ENCODE measurements at places on chromosomes 1 and 21. TPM values are rescaled to one million over a fixed set of nuclear protein-coding genes. Genes with fewer than 3 reads are reported as not detected.

Gene AKT3
- polyA plus RNA-seq, result 13.6 TPM

Gene C1orf56
- 1.5 TPM for polyA plus RNA-seq

Gene NR5A2
- polyA plus RNA-seq, result 0.03 TPM

Gene SLC45A3
- polyA plus RNA-seq, result 2.5 TPM

Gene OR10J1
- polyA plus RNA-seq, result not detected

Gene STIL
- polyA plus RNA-seq, result 6.8 TPM

Gene PTGFRN
- polyA plus RNA-seq, result 1.1 TPM

Gene ASAP3
- 18.8 TPM for polyA plus RNA-seq

Gene TNFRSF8
- polyA plus RNA-seq, result 0.31 TPM

Gene PRPF38A
- 14.9 TPM for polyA plus RNA-seq

Gene PADI4
- polyA plus RNA-seq, result not detected

Gene TMEM200B
- polyA plus RNA-seq, result 4.6 TPM

Gene SIK1
- polyA plus RNA-seq, result 1.9 TPM

Gene SPATA1
- polyA plus RNA-seq, result not detected

Gene GJA5
- polyA plus RNA-seq, result 0.07 TPM

Gene FCRL5
- polyA plus RNA-seq, result not detected

Gene CLCA4
- not detected for polyA plus RNA-seq

Gene NID1
- polyA plus RNA-seq, result 80.8 TPM

Gene SETDB1
- polyA plus RNA-seq, result 18.7 TPM

Gene KRTAP19-1
- not detected for polyA plus RNA-seq

Gene MTR
- 5.9 TPM for polyA plus RNA-seq

Gene KIAA1614
- 3.5 TPM for polyA plus RNA-seq

Gene DYNLT5
- 0.12 TPM for polyA plus RNA-seq

Gene GJB5
- polyA plus RNA-seq, result 0.10 TPM

Gene ETV3L
- not detected for polyA plus RNA-seq

Gene RCSD1
- polyA plus RNA-seq, result not detected

Gene CTSK
- polyA plus RNA-seq, result 15.1 TPM

Gene PTAFR
- 0.17 TPM for polyA plus RNA-seq

Gene CLDN14
- polyA plus RNA-seq, result not detected

Gene LCK
- not detected for polyA plus RNA-seq

Gene LRRC7
- polyA plus RNA-seq, result 0.02 TPM

Gene ATP1A4
- polyA plus RNA-seq, result not detected

Gene SDHB
- 125 TPM for polyA plus RNA-seq

Gene RPTN
- polyA plus RNA-seq, result not detected

Gene UBASH3A
- not detected for polyA plus RNA-seq

Gene REN
- polyA plus RNA-seq, result 1.2 TPM

Gene S100A12
- not detected for polyA plus RNA-seq

Gene LDLRAD2
- polyA plus RNA-seq, result not detected

Gene PCAT6
- polyA plus RNA-seq, result 5.8 TPM

Gene ATAD3A
- 34.0 TPM for polyA plus RNA-seq

Gene PLA2G5
- polyA plus RNA-seq, result not detected

Gene DENND2C
- 0.53 TPM for polyA plus RNA-seq

Gene CCDC190
- 0.10 TPM for polyA plus RNA-seq

Gene BCL2L15
- polyA plus RNA-seq, result 0.15 TPM

Gene HPCAL4
- polyA plus RNA-seq, result not detected

Gene LCE1F
- polyA plus RNA-seq, result not detected

Gene BCAR3
- 41.4 TPM for polyA plus RNA-seq

Gene STXBP3
- 14.2 TPM for polyA plus RNA-seq

Gene TNFSF18
- 0.12 TPM for polyA plus RNA-seq

Gene GPR37L1
- polyA plus RNA-seq, result not detected

Gene GSTM5
- 1.2 TPM for polyA plus RNA-seq

Gene GREM2
- 15.9 TPM for polyA plus RNA-seq

Gene ODF2L
- polyA plus RNA-seq, result 12.3 TPM

Gene FAM89A
- 8.1 TPM for polyA plus RNA-seq

Gene LCA5L
- 0.06 TPM for polyA plus RNA-seq

Measured in IMR-90 (cell line).